Activated T-helper 1 cell treated with anti-CD3 and anti-CD28 coated beads, Interleukin-2, amount 50 U/mL, for 16 hours (primary cell): ENCODE measurements at places on chromosomes 5 and 9.

GRCh38 chr9:110509792-110510191 lies 69.7 kb downstream of the SVEP1 start:
- DNase-seq, result no peak

GRCh38 chr5:167783145-167783817 lies 508.2 kb upstream of the WWC1 start:
- no peak for DNase-seq

DNA sequence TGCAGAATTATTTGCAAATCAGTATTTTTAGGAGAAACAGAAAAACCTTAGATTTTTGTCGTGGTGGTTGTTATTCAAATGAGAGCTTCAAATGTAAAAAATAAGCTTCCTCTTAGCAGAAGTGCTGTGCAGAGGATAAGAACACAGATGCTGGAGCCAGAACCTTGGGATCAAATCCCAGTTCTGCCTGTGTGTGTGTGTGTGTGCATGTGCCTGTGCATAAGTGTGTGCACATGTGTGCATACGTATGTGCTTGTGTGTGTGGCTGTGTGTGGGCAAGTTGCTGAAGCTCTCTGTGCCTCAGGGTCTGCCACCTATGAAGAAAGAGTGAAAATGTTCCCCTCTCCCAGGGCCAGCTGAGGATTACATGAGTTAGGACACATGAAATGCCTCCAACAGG lies 8.6 kb downstream of the DAP start:
- DNase-seq, result no peak

GRCh38 chr9:121779381-121780117 lies 128.1 kb downstream of the DAB2IP start:
- DNase-seq, result no peak

- no peak for DNase-seq
Measured at GRCh38 chr9:107034831-107035230, 171.9 kb downstream of the ZNF462 start.

- no peak for DNase-seq
Measured at GRCh38 chr5:130151239-130151638, 247.0 kb downstream of the CHSY3 start.

- DNase-seq, result no peak
Measured at GRCh38 chr5:149893403-149893931, 51.1 kb downstream of the PDE6A start.

GRCh38 chr5:130546211-130546610 lies 618.8 kb downstream of the HINT1 start:
- DNase-seq, result no peak

DNA sequence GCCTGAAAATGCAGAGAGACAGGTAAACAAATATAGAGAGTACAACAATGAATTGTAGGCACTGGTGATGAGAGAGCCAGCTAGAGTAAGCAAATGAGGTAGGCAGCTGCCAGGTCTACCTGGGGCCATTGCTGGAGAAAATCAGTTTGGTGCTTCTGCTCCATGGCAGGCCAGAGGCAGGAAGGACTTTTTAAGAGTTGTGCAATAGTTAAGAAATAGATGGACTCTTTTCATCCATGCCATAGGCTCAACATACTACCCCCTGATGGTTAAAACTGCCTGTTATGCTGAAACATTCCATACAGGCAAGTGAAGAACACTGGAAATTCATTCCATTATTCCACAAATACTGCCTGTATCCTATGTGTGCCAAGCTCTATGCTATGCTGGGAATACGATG lies 86.5 kb upstream of the CCDC112 start:
- DNase-seq, result no peak

GRCh38 chr5:173785866-173786265 lies 102.3 kb upstream of the CPEB4 start:
- no peak for DNase-seq

DNA sequence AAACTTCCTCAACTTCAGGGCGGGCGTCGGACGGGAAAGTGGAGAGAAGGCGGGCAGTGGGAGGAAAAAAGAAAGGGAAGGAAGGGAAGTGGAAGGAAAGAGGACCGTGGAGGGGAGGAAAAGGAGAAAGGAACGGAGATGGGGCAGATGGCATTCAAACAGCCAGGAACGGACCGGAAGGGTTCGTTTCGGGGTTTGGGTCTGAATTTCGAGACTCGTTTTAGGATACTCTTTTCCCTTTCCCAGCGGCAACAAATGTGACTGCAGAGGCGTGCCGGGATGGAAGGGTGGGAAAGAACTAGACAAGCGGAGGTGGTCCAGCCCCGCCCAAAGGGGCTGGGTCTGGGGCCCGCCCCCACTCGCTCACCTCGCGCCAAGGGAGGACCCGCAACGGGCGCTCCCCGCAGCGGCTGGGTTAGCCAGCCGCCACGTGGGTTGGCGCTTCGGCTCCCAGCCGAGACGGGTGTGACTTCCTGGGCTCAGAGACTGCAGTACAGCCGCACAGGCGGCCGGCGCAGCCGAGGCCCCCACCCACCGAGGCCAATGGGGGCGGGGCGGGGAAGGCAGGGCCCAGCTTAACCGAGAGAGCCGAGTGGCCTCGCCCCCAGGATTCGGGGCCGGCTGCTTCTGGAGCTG lies 2.7 kb downstream of the VCAN start:
- DNase-seq, result no peak

DNA sequence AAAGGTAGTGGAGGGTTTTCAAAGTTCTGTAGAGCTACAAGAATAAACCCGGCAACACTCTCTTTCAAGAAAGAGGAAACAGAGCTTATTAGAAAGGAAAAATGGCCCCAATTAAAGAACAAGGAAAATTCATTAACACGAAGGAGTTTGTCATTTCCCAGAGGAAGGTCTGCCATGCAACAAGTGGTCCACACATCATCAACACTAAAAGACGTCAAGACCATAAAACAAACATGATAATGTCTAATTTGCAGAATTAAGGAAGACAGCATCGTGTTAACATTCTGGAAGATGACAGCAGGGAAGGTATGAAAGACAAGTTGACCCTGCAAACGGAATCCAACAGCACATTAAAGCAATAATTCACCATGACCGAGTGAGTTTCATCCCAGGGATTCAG lies 28.6 kb upstream of the NRARP start:
- no peak for DNase-seq

DNA sequence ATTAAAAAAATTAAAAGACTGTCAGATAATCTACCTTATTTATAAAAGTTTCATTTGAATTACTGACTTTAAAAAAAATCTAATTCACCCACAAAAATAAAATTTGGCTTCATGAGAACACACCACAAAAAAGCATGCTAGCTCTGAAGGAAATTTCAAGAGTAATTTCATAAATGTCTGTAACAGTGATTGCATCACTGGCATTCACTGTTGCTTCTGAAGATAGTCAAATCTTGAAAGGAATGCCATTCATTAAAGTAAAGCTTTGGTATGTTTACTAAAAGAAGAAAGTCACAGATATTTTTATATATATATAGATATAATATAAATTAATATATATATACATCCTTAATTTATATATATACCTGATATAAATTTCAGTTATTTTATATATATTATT lies 43.4 kb downstream of the NADK2 start:
- no peak for DNase-seq

- no peak for DNase-seq
Measured at GRCh38 chr5:39464088-39464487, 39.3 kb upstream of the DAB2 start.

DNA sequence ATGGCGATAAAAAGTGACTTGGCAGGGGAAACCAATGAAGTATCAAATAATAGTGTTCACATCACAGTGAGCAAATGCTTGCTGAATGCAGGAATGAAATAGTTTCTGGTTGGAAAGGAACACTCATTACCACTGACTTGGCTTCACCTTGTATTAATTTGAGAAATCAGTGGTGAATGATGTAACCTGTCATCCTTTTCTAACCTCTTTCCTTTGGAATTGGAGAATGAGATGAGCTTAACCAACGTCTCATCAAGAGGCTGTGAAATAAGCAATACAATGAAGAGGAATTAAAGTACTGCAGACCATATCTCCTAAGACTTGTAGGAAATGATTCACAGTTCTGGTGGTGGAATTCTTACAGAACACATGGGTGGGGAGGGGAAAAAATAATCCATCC lies 192.2 kb downstream of the DMAC1 start:
- DNase-seq, result no peak

- no peak for DNase-seq
Measured at GRCh38 chr9:127138444-127138843, 16.0 kb upstream of the ANGPTL2 start.

- DNase-seq, result no peak
Measured at GRCh38 chr9:78278801-78279200, 18.1 kb upstream of the PSAT1 start.

- DNase-seq, result no peak
Measured at GRCh38 chr9:120912958-120913646, 13.5 kb downstream of the TRAF1 start.

- DNase-seq, result no peak
Measured at GRCh38 chr5:61298066-61298465, 34.0 kb upstream of the ZSWIM6 start.

GRCh38 chr5:175092691-175093090 lies 351.3 kb downstream of the DRD1 start:
- no peak for DNase-seq

- no peak for DNase-seq
Measured at GRCh38 chr5:86605881-86606280, 11.9 kb upstream of the COX7C start.

- DNase-seq, result no peak
Measured at GRCh38 chr9:113129884-113130283, 20.9 kb upstream of the SLC31A2 start.

DNA sequence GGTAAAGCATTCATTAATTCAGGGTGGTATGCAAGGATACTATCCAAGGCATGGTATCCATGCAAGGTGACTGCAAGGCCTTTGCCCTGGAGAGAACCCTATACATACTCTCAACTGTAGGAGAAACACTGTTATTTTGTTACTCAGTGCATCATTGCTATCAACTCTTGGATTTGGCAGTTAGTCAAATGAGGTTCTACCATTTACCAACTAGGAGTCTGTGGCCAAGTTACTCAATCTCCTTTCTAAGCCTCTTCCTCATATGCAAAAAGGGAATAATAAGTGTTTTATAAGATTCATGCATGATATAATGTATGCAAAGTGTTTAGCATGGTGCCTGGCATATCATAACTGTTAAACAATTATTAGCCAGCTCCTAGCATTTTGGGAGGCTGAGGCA lies 4.0 kb downstream of the PCDHGC3 start:
- DNase-seq, result no peak

- DNase-seq, result no peak
Measured at GRCh38 chr9:82597241-82598203, 465.4 kb downstream of the RASEF start.

DNA sequence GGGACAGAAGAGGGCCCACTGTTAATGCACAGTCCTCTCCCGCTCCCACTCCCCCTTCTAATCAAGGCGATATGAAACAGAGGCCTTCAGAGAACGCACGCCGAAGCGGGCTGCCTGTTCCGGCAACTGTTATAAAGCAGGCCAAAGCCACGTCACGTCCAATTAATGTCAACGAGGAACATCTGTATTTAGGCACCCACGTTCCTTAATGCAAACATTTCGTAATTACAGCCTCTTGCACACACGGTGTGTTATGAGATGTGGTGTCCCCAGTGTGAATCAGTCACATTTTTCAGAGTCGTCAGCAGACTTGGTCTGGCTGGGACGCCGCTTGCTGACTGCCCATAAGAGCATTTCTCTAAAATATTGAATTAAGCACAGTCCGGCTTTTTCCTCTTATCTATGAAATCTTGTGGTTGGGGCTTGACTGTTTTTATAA lies 339.0 kb downstream of the NSG2 start:
- no peak for DNase-seq

DNA sequence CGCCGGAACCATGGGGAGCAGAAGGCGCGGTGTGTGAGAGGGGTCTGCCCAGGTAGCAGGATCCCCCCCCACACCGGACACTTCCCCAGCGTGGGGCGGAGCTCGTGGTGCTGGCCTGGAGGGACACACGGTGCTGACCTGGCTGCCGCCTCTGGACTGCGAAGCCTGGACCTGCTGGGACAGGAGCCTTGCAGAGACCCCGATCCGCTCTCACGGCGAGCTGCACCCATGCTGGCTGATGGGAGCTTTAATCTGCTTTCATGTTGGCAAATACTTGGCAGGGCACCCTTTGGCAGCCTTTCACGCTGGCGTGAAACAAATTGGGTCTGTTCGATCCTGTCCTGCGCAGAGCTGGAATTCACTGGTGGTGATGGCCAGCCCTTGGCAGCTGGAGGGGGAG lies 7.4 kb downstream of the NKD2 start:
- no peak for DNase-seq

GRCh38 chr9:74598874-74599273 lies 101.7 kb downstream of the RORB start:
- DNase-seq, result no peak

GRCh38 chr9:15421990-15422371 lies 695 bp upstream of the SNAPC3 start:
- DNase-seq, result no peak

- DNase-seq, result no peak
Measured at GRCh38 chr5:120613729-120614128, 149.6 kb downstream of the PRR16 start.

DNA sequence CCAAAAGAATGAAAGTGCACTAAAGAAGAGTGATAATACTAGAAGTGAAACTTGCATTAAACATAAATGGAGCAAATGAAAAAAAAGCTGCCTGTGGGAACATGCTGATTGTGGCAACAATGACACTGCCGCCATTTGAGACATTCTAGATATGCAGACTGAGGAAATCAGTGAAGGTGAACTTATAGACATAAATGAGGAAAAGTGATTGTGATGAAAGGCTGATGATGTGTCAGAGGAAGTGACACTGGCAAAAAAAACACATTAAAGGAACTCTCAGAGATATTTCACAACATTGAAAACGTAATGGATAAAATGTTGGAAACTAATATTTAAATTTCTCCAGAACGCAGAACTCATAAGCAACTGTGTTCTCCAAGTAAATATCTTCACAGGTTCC lies 1.2 kb downstream of the ERCC8 start:
- DNase-seq, result no peak

DNA sequence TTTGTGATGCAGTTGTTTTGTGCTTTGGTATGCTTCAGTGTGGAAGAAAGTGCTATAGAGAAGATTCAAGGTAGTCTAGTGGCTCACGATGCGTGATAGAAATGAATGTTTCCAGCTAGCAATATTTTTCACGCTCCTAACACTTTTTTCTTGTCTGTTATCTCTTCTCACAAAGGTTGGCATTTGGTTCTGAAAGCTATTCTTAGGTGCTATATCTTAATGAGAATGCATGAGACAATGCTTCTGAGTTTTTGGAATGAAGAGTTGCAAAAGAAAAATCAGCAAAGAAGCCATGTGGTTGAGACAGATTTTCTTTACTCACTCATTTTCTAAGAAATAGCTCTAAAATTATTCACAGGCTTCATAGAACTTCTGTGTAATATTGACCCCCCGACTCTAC lies 122.6 kb downstream of the PDE8B start:
- no peak for DNase-seq

DNA sequence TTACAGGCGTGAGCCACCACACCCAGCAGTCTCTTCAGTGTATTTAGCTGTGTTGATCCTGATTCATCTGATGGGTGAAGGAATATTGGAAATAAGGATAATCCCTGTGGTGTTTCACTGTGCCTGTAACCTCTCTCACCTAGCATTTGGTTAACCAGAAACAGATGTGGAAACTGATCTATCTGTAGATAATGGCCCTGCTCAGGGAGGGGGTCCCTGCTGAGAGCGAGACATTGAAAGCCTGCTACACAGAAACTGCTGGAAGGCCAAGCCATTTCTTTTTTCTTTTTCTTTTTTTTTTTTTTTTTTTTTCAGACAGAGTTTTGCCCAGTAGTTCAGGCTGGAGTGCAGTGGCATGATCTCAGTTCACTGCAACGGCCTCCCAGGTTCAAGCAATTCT lies 28.4 kb downstream of the QRFP start:
- no peak for DNase-seq
